K562 (cell line): ENCODE measurements at places on chromosomes 13 and 19. TPM values are rescaled to one million over a fixed set of nuclear protein-coding genes. Genes with fewer than 3 reads are reported as not detected.

TMPRSS9 gene
- polyA plus RNA-seq: 0.03 TPM in 1 of 2 replicates, not detected in the other

ZNF506 gene
- polyA plus RNA-seq: not detected in 2 replicates

ZNF69 gene
- 1.4 and 5.4 TPM in 2 replicates for polyA plus RNA-seq

POLR1D gene
- 119 and 159 TPM in 2 replicates for polyA plus RNA-seq

ZNF528 gene
- 1.6 and 2.6 TPM in 2 replicates for polyA plus RNA-seq
